Stomach (tissue), 19 donors: ENCODE measurements at places on chromosomes 11 and 22. TPM values are rescaled to one million over a fixed set of nuclear protein-coding genes. Genes with fewer than 3 reads are reported as not detected.

- peaks cover 6% of the 10 kb centered on the region for H3K36me3 ChIP-seq
- H3K27ac ChIP-seq = peak overlapping the region; percentile 71
- H3K27me3 ChIP-seq = no peaks in the 10 kb centered on the region
- H3K4me1 ChIP-seq = peaks cover 51% of the 10 kb centered on the region
- H3K4me3 ChIP-seq = no peak overlapping the region
These were observed 90.4 kb upstream of the BIRC3 start for GRCh38 chr11:102226702-102227490.

- no peak for DNase-seq
- H3K36me3 ChIP-seq = no peaks in the 10 kb centered on the region
- peaks cover 3% of the 10 kb centered on the region for H3K27me3 ChIP-seq
- no peak overlapping the region for H3K27ac ChIP-seq
- H3K4me3 ChIP-seq = no peak overlapping the region
These were observed 135.3 kb downstream of the CHST1 start for GRCh38 chr11:45530111-45530510.

GRCh38 chr11:9840460-9841004 is 176.7 kb downstream of the SWAP70 start:
- no peak overlapping the region for H3K27ac ChIP-seq
- no peaks in the 10 kb centered on the region for H3K27me3 ChIP-seq
- H3K4me3 ChIP-seq = no peak overlapping the region
- no peak for DNase-seq

The SLC22A9 gene
- not detected for total RNA-seq

The TLCD5 gene
- 8.6 TPM for total RNA-seq

GRCh38 chr11:45717526-45717925 is 52.1 kb upstream of the CHST1 start:
- no peaks in the 10 kb centered on the region for H3K4me1 ChIP-seq
- no peaks in the 10 kb centered on the region for H3K36me3 ChIP-seq
- H3K27me3 ChIP-seq = no peaks in the 10 kb centered on the region
- DNase-seq = no peak
- no peak overlapping the region for H3K4me3 ChIP-seq

GRCh38 chr11:44950031-44950624 is 555 bp downstream of the TP53I11 start:
- no peaks in the 10 kb centered on the region for H3K36me3 ChIP-seq
- peak overlapping the region; percentile 73 for H3K27ac ChIP-seq
- H3K4me3 ChIP-seq = peak overlapping the region; percentile 85
- H3K4me1 ChIP-seq = peaks cover 57% of the 10 kb centered on the region
- no peaks in the 10 kb centered on the region for H3K27me3 ChIP-seq
- DNase-seq = peak; percentile 38

DNA sequence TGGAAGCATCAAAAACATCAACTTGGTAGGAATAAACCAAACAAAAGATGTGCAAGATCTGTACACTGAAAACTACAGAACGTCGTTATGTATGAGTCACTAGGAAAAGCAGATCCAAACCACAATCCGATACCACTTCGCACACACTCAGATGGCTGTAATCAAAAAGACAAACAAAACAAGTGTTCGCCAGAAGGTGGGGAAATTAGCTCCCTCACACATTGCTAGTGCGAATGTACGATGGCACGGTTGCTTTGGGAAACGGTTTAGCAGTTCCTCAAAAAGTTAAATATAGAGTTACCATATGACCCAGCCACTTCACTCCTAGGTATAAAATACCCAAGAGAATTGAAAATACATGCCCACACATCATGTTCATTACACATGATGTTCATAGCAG is 14.8 kb upstream of the CARD10 start:
- no peaks in the 10 kb centered on the region for H3K36me3 ChIP-seq
- H3K4me1 ChIP-seq = peaks cover 5% of the 10 kb centered on the region
- peak; percentile 78 for DNase-seq

DNA sequence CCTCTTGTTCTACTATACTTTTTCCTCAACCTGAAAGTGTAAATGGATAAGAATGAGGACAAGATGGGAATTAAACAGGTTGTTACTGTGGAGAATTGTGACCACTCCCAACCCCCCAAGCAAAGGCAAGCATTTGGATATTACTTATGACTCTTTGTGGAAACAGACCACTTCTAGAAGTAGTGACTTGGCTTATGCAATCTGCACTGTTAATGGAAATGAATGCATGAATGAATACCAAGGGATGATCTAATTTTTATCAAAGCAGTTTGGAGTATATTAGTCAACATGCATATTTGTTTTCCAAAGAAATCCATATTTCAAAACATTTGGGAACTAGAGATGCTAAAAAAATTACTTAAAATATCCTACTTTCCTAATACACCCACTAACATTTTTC is 35.3 kb downstream of the AMOTL1 start:
- no peaks in the 10 kb centered on the region for H3K27me3 ChIP-seq
- H3K27ac ChIP-seq = peak overlapping the region; percentile 52
- no peak for DNase-seq
- H3K36me3 ChIP-seq = peaks cover 3% of the 10 kb centered on the region
- H3K4me1 ChIP-seq = peaks cover 16% of the 10 kb centered on the region

DNA sequence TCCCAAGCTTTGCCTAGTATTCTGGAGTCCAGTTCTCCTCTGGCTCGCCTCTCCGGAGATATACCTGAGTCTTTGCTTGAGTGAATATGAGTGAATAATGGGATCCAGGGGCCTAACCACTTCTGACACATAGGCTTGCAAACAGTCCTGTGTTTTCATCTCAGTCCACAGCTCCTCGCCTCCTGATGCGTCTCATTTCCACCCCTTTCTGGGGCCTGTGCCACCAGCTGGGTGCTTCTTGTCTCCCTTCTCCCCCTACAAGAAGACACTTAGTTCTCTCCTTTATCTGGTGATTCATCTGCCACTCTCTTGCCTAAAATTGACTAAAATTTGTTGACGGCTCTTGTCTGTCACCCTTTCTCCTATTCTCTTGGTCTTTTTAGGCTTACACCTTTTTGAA is 44.6 kb downstream of the SFI1 start:
- H3K36me3 ChIP-seq = no peaks in the 10 kb centered on the region
- no peak for DNase-seq

GRCh38 chr11:64234647-64235379 is 429 bp downstream of the VEGFB start:
- H3K4me1 ChIP-seq = peaks cover 88% of the 10 kb centered on the region
- H3K27me3 ChIP-seq = no peaks in the 10 kb centered on the region
- peak overlapping the region; percentile 88 for H3K27ac ChIP-seq
- H3K4me3 ChIP-seq = peak overlapping the region; percentile 84

- H3K27ac ChIP-seq = no peak overlapping the region
- peaks cover 6% of the 10 kb centered on the region for H3K27me3 ChIP-seq
- H3K36me3 ChIP-seq = no peaks in the 10 kb centered on the region
- no peaks in the 10 kb centered on the region for H3K4me1 ChIP-seq
- no peak overlapping the region for H3K4me3 ChIP-seq
These were observed 11.5 kb downstream of the PARVG start for GRCh38 chr22:44192098-44192815.
